Activated T-helper 9 cell treated with anti-CD3 and anti-CD28 coated beads, Interleukin-2, amount 50 U/mL, for 16 hours (primary cell): ENCODE measurements at places on chromosomes 6 and 20.
A peak's percentile ranks its signal among the peaks of the same experiment; 100 is the strongest.

DNA sequence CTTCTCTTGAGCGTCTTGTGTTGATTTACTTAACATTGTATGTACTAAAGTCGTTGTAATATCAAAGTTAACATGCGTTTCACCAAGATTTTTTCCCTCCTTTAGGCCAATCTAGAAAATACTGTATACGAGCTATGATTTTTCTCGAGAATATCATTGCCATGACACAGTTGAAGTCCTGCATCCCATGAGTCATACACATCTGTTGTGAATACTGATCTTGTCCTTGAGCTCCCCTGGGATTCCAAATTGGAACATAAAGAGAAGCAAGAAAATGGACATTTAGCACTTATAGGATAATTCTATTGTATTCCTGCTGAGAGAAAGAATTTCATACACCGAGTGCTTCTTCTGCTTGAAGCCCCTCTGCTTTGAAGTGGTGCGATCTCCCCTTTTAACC lies 109.6 kb downstream of the SLC35B3 start:
- DNase-seq, result no peak

DNA sequence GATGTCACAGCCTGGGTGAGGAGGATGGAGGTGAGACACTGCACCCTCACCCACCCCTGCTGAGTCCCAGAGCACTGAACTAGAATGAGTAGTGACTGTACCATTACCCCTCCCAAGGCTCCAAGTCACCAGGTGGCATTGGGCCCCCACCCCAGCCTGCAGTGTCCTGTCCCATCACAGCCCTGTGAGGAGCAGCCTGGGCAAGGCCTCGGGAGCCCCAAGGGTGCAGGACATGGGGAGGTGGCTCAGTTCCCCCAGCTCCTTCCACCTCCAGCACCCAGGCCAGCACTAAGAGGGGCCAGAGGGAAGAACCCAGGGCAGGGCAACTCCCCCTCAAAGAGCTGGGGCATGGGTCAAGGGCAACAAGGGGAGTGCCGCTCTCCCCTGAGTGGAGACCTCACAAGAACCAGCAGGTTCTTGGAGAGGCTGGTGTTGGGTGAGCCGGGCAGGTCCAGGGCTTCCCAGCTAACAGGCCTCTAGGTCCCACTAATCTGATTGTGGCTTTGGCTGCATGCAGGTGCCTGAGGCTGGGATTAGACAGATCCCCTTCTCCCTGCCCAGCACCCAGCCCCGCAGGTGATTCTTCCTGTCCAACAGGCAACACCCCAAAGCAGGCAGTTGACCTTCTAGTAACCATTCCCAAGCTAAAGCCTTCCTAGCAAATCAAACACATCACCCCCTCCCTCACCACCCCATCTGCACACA lies 2.6 kb downstream of the CST4 start:
- no peak for DNase-seq

GRCh38 chr6:484086-484745 lies 92.7 kb downstream of the IRF4 start:
- no peak for DNase-seq

DNA sequence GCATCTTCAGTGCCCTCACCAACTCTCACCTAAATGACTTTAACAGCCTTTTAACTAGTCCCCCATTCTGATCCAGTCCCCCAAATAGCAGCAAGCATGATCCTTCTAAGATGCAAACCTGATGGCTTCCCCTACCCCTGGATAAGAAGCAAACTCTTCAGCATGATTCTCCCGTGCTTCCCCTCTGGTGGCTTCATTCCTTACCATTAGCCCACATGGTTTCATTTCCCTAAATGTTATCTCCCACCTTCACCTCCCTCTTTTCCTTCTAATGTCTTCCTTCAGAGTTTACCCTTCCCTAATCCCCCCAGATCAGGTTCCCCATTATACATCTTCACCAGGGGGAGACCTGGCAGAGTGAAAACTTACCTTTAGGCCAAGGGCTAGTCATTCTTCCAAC lies 4.0 kb upstream of the RAB5IF start:
- no peak for DNase-seq

DNA sequence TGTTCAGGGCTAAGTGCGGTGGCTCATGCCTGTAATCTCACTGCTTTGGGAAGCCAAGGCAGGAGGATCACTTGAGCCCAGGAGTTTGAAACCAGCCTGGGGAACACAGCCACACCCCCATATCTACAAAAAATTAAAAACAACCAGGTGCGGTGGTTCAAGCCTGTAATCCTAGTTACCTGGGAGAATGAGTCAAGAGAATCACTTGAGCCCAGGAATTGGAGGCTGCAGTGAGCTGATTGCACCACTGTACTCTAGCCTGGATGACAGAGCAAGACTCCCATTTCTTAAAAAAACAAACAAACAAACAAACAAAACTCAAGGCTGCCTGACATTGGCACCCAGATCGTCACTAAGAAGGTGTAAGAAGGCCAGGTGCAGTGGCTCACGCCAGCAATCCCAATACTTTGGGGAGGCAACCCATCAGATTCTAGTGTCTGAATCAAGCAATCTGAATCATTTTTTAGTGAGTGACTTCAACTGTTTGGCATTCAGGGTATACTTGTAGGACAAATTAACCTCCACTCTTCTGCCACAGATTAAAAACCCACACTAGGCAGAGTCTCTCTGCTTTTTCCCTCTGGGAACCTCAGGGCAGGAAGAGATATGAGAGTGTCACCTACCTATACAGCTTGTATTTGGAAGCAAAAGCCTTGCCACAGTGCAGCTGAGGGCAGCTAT lies 6.1 kb downstream of the PLAGL2 start:
- DNase-seq, result no peak

DNA sequence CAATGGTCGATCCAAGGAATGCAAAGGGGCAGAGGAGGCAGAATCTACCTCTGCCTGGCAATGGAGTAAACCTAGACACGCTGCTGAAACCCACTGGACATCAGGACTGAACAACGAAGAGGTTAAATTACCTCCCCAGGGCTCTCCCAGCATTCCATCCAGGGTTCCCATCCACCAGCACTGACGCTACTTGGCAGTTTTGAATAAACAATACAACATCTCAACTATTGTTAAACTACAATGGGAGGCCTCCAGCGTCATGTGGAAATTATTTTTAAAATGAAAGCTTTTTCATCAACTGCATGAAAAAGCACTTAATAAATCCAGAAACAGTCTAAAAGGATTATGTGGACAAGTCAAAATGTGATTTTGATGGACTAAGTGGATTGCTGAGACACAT lies 96.8 kb upstream of the NHSL1 start:
- no peak for DNase-seq

GRCh38 chr6:3791526-3792203 lies 40.2 kb upstream of the PXDC1 start:
- no peak for DNase-seq

GRCh38 chr6:127924031-127924430 lies 23.2 kb upstream of the THEMIS start:
- no peak for DNase-seq

GRCh38 chr6:108013787-108014439 lies 55.9 kb upstream of the SEC63 start:
- DNase-seq, result no peak

DNA sequence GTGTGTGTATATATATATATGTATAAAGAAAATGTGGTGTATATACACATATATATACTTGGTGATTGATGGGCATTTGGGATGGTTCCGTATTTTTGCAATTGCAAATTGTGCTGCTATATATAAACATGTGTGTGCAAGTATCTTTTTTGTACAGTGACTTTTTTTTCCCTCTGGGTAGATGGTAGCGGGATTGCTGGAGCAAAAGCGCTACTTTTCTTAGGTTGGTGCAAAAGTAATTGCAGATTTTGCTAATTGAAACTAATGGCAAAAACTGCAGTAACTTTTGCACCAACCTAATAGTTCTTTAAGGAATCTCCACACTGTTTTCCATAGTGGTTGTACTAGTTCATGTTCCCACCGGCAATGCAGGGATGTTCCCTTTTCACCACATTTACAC lies 135.4 kb downstream of the AHI1 start:
- no peak for DNase-seq

DNA sequence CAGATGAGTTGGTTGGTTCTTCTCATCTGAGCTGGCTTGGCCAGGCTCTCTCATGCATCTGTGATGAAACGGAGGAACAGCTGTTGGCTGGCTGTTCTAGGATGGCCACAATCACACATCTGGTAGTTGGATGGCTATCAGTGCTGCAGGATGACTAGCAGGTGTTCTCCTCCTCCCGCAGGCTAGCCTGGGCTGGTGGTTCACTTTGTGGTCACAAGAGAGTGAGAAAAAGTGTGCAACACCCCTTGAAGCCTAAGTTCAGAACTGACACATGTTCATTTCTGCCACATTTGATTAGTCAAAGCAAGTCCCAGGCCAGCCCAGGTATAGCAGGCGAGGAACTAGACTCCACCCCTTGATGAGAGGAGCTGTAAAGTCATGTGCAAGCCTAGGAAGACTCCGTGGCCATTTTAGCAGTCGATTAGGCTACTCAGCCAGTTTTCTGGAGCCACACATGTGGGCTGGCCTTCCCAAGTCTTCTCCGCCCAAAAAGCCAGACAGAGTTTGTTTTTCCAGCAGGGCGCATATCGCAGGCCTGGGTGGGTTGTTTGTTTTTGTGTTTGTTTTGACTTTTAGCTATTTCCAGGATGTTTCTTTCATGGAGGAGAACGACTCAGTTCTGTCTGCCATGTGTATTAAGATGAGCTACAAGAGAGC lies 120.8 kb downstream of the ISM1 start:
- no peak for DNase-seq

DNA sequence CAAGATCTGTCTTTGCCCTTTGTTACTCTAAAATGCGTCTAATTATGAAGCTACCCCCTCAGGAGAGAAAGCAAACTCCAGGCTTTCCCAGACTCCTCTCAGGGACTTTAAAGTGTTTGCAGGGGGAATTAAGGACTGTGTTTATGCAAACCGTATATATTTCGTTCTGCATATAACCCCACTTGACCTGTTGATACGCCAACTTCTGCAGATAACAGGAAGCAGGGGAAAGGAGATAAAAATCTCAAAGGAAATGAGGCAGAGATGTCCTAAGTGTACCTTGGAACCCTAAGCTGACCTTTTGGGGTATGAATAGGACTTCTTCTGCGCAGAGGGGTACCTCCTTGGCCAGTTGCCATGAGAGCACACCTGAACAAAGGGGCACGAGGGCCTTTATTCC lies 8.1 kb downstream of the SYCP2L start:
- no peak for DNase-seq

DNA sequence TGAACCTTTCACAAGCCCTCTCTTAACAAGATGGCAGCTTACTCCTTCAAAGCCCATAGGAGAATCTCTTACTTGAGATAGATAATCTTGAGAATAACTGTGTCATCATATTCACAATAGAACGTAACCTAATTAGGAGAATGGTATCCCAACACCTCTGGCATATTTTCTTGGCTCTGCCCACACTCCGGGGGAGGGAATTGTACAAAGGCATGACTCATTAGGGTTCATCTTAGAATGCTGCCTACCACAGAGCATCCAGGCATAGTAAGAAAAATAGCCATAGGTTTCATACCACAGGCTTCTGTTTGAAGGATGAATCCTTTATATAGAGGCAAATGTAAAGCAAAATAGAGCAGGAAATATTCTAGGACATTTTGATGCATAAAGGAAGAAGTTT lies 1100.6 kb upstream of the CITED2 start:
- DNase-seq, result no peak

DNA sequence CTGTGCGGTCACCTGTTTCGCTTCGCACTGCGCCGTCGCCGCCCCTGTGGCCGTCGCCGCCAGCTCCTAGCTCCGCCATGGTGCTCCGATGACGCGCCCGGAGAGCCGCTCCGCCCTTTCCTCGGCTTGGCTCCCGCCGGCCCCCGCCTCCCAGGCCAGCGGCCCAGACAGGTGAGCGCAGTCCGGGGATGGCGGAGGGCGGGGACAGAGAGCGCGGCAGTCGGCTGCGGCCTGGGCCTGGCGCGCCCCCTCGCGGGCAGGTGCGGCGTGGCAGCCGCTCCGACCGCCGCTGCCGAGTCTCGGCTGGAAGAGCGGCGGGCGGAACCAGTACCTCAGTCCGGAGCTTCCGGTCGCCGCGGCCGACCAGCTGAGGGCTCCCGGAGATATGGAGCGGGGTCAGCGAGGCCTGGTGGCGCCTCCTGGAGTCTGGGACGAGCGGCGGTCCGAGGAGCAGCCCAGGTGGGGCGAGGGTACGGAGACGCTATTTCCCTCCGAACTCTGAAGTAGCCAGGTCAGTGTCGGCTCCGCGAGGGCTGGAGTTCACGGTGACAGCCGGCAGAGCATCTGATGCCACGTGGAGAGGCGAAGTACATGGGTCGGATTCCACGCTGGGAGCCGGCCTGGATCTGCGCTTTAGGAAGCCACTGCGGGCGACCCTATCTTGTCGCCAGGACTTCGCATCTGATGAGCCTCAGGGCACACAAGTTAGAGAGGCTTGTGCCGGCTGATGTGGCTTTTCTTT lies at the start of gene MAP7:
TSS of gene MAP7 (minus strand) at position 93 of the 742 bp plus-strand sequence. CDS start at position 79, 14 bp downstream.
- DNase-seq, result peak; percentile 57
